ENCODE measurements at places on chromosomes 16 and 17.
A peak's percentile ranks its signal among the peaks of the same experiment; 100 is the strongest.

DNA sequence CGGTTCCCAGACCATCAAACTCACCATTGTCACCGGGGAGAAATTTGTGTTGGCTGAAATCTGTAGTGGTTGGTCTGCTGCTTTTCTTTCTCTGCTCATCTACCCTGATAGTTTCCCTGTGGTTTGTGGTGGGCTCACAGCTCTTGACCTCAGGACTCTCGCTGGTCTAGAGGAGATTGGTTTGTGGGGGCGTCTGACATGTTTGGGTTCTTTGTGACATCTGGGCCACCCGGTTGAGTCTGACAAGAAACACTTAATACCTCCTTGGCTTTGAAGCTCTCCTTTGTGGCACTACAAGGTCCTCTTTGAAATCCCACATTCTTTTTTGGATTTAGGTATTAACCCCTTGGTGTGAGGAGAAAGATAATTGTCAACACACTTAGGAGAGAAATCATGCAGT is 662.0 kb downstream of the WWOX start:
- no peak for DNase-seq

DNA sequence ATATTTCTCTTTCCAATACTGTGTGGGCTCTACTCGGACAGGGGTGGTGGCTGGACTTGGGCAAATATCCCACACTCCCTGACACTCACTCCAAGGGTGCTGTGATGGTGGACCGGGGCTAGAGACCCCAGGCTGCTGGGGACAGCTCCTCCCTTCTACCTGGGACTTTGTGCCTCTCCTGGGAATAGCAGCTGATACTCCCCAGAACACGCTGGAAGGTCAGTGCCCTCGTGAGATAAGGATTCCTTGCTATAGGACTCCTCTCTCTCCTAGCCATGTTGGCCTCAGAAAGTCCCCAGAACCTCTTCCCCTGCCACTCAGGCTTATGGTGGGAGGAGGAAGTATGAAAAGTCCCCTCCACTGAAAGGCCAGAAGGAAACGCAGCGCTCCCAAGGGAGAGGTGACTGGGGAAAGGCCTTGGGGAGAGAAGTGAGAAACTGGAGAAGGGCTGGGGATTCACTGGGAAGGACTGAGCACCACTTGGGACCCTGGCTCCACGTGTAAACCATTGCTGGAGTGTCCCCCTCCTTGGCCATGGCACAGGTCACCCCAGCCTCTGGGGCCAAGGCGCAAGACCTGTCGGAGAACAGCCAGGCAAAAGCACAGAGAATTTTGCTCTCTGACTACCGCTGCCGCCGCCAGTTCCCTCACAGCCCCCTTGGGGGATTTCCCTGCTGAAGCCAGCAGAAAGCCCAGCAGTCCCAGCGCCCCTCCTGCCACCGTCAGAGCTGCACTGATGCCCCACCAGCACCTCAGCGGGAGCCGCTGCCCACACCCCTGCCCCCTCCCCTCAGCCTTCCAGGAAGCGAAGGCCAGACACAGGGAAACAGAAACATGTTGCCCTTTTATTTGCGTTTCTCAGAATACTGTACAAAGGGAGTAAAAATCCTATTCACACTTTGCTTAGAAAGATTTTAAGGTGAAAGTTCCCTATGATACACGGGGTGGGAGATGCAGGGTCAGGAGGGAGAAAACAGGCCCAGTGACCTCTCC is 2.1 kb upstream of the GSDMB start:
- no peak for DNase-seq

DNA sequence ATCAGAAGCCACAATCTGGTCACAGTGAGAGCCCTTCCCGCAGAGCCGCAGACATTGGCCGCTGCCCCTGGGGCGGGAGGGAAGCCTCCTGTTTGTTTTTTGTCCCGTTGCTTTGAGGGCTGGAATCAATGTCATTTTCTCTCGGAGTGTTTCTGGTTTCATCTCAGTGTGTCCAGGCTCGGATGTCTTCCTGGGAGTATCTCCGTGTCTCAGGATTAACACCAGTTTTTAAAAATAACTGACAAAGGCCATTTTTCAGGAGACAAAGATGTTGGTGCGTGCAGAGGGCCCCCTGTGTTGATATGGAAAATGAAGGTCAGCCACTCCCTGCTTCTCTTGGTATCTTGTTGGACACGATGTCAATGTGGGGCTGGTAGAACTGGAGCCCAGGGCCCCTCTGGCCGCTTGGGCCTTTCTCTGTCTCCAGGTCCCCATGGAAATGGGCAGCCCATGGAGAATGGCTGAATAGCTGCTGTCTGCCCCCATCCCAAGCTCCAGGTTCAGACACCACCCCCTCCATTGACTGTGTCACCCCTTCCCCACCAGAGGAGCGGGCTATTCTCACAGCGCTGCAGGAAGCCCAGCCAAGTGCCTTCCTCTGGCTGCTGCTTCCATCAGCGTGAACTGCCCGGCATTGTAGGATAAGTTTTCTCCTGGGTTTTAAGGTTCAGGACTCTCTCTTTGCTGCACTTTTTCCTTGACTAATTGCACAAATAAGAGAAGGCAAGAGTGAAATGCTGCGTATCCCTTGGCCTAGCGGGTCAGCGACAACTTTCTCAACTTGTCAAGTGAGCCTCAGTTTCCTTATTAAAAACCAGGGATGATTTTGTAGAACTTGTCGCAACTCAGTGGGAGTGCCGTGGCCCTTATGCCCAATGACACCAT is 72.2 kb upstream of the METTL9 start:
- DNase-seq, result no peak

GRCh38 chr17:44281570-44281969 is 13.6 kb upstream of the SLC4A1 start:
- DNase-seq, result no peak

GRCh38 chr16:7333180-7333725 is 608 bp downstream of the RBFOX1 start:
- no peak for DNase-seq

GRCh38 chr17:69269131-69269998 is 40.7 kb upstream of the ABCA10 start:
- DNase-seq, result no peak

GRCh38 chr17:79630821-79631639 is 20.2 kb upstream of the RBFOX3 start:
- DNase-seq, result no peak

- peak; percentile 88 for DNase-seq
These were observed 561 bp downstream of the ZNF423 start for GRCh38 chr16:49855280-49855821.

DNA sequence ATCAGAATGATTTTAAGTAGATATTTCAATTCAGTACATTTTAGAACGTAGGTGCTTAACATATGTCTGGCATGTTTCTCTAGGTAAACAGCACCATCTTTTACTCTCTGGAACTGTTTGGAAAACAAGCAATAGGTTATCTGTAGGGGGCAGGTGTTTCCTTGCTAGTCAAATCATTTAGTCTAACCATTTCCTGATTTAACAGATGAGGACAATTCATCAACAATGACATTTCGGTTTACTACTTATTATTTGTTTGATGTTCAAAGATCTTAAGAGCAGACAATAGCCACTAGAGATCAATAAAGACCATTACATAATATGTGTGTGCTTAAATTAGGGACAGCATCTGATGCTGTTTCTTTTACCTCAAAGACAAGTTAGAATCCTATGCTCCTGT is 173.1 kb downstream of the CEP112 start:
- no peak for DNase-seq

DNA sequence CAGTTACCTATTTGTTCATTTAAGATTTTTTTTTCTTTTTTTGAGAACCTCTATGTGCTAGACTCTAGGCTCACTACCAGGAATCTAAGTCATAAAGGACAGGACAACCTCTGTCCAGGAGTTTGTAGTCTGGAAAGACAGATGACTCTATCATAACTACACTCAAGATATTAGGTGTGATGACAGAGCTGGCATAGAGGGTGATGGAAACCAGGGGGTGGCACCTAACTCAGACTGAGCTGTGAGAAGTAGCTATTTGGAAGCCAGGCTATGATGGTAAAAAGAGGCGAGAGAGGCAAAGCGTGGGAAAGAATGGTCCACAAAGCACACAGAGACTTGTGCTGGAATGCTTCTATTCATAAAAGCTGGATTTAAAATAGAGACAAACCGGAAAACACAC is 372.3 kb downstream of the SEC14L1 start:
- no peak for DNase-seq

DNA sequence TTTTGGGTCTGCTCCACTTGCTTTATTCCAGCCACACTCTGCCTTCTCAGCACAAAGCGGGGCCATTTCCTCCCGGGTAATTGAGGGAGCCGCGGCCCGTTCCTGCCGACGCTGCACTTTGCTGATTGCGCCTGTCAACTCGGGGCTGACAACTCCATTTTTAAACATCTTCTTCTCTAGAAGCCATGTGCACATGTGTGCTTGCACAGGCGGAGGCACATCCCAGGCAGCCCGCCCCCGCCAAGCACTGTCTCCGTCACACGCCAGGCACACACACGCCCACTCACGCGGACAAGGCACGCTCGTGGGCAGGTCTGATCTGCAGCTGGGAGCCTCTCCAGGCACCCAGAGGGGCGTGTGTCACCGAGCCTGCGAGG is 63.2 kb downstream of the ENGASE start:
- DNase-seq, result peak; percentile 7

GRCh38 chr16:25035494-25036405 is 20.6 kb upstream of the ARHGAP17 start:
- DNase-seq, result no peak

GRCh38 chr16:29790949-29791844 is 646 bp downstream of the KIF22 start:
- no peak for DNase-seq

DNA sequence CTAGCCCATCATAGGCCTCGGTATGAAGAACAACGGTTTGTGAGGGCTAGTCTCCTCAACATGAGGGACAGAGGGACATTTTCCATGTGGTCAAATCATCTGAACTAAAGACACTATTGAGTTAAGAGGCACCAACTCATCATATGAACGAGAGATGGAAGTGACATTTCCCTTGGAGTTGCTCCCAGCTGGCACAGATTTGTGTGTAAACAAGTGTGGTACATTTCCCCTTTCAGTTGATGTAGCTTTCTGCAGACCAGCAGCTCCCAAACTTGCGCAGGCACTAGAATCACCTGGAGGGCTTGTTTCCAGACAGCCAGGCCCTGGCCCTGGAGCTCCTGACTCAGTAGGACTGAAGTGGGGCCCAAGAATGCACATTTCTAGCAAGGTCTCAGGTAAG is 205.5 kb downstream of the PARN start:
- no peak for DNase-seq
